ENCODE measurements at places on chromosomes 7 and 10. TPM values are rescaled to one million over a fixed set of nuclear protein-coding genes. Genes with fewer than 3 reads are reported as not detected.
A peak's percentile ranks its signal among the peaks of the same experiment; 100 is the strongest.

DNA sequence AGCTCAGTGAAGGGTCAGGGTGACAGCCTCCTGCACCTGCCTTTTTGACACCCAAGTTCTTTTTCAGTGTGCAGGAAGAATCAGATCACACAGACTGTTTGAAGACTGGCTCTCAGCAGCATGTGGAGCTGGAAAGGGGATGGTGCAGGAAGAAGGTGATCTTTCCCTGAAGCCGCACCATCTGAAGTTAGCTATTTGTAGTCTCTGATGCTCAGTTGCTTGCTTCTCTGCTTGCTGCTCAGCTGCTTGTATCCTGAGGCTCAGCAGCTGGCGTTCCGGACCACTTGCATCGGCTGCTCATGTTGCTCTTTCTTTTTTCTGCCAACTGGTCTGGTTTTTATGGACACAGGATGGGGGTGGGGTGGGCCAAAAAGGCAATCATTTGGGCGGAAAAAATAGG is 15.8 kb upstream of the DNMBP start:
- no peak for DNase-seq

GRCh38 chr10:122162671-122163173 is 108.4 kb upstream of the BTBD16 start:
- DNase-seq, result no peak

DNA sequence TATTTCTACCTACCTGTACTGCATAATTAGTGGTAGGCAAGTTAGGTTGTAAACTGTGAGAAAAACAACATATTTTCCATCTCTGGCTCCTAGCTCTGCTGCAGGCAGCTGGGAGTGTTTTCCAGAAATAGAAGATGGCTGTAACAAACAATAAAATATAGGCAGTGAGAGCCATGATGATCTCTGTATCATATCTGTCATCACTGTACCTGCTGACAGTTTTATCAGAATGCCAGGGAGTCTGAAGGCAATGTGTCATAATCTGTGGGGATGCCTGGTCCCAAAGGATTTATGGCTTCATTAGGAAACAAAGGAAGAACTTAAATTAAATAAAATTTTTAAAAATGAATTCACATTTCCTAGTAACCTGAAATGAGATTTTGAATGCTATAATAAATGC is 160.9 kb upstream of the SMIM30 start:
- DNase-seq, result no peak

GRCh38 chr10:16583382-16583781 is 61.7 kb upstream of the C1QL3 start:
- no peak for DNase-seq

GRCh38 chr10:127402596-127403409 is 146.3 kb upstream of the NPS start:
- no peak for DNase-seq

- DNase-seq, result no peak
These were observed 1095.2 kb downstream of the KCNMA1 start for GRCh38 chr10:76542307-76542930.

GRCh38 chr7:4797858-4798705 is 22.7 kb downstream of the AP5Z1 start:
- peak; percentile 83 for DNase-seq

GRCh38 chr7:2082139-2082998 is 150.4 kb downstream of the MAD1L1 start:
- no peak for DNase-seq

- no peak for DNase-seq
These were observed 44.2 kb upstream of the PTER start for GRCh38 chr10:16392531-16393069.

DNA sequence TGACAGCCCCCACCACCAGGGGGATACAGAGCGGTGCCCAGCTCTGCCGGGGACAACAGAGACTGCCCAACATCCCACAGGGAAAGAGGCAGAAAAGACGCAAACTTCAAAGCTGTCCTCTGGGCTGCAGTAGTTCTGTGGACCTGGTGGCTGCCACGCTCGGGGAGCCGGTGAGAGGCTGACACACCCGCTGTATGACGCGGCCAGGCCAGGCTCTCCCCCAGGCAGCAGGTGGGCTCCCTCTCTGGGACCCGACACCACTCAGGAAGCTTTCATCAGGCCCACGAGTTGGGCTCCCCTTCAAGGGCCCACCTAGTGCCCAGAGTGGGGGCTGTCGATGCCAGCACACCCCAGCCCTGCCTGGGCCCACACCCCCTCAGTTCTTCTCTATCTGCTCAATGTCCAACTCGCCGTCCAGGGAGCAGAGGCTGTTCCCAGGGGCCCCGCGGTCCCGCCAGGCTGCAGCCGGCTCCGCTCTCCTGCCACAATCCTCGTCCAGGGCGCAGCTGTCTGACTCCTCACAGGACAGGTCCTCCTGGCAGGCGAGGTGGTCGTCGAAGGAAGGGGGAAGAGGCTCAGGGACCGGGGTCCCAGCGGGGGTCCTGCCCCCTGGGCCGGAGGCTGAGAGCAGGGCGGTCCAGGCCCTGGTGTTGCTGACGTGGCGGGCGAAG is 121.2 kb downstream of the FAM53B start:
- no peak for DNase-seq

DNA sequence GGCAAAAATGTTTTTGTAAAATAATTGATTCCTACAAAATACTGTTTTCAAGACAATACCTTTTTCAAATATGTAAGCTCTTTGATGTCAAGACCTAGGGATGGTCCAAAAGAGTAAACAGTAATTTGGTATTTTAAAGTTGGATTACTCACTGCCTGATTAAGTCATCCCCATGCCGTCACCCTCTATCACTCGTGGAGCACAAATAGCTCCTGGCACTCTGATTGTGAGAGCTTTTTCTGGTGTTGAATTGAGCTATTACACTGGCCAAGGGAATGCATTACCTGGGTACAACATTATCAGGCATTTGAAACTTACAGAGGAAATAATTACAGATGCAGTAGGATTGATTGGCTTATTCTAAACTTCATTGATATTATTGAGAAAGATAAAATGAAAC is 231.9 kb upstream of the GRM3 start:
- no peak for DNase-seq

The CELF2 gene
- 24.6 TPM for total RNA-seq

The OGA gene
- total RNA-seq, result 110 TPM

The TEX47 gene
- total RNA-seq, result not detected

The ZNF680 gene
- total RNA-seq, result 13.9 TPM
